ENCODE measurements at places on chromosomes 6 and 20.

GRCh38 chr6:46011188-46012085 is 4.2 kb downstream of the CLIC5 start:
- no peak for DNase-seq

DNA sequence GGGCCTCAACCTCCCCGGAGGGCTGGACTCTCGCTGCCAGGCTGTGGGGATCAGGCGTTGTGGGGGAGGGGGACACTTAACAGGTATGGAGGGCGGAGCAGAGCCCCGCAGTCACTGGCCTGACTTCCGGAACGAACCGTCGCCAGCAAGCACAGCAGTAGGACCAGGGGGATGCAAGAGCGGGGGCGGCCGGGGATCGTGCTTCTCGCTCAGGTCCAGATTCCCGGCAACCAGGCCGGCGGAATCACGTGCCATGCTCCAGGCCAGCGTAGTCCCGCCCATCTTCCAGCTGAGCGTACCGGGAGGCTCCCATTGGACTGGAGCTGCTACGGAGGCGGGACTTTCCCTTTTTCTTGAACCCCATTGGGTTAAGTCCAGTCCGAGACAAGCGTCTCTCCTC is 10.0 kb upstream of the POU5F1 start:
- DNase-seq, result no peak

DNA sequence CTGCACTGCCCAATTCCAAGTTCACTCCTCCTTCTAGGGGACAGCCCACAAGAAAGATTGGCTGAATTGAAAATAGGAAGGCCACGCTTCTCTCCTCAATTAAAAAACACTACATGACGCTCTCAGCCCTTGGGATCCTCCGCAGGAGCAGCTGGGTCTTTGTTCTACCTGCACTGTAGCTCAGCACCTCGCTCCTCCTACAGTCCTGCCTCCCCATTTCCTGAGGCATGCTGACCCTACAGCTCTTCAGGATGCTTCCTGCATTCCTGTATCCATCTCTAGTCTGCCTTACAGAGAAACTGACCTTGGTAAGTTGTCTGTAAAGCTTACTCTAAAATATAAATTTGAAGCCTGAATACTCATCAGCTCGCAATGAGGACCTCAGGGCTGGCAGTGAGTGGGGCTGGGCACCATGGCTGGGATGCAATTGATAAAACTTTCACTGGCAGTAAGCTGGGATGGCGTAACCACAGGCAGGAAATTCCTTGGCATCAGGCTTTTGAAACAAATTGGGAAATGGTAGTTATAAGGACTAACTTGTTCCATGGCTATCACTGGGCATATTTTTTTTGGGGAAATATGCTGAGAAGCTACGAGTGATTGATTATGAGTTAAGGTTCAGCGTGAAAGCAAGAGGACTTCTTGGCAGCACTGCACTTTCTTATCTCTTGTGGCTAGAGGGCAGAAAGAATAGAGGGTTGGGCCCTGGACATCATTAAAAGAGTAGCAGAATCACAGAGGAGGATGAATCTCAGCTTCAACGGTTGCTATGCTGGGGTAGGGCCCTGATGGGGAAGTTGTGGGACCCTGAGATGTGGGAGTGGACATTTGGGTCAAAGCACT is 11.7 kb upstream of the SIRPB1 start:
- no peak for DNase-seq

DNA sequence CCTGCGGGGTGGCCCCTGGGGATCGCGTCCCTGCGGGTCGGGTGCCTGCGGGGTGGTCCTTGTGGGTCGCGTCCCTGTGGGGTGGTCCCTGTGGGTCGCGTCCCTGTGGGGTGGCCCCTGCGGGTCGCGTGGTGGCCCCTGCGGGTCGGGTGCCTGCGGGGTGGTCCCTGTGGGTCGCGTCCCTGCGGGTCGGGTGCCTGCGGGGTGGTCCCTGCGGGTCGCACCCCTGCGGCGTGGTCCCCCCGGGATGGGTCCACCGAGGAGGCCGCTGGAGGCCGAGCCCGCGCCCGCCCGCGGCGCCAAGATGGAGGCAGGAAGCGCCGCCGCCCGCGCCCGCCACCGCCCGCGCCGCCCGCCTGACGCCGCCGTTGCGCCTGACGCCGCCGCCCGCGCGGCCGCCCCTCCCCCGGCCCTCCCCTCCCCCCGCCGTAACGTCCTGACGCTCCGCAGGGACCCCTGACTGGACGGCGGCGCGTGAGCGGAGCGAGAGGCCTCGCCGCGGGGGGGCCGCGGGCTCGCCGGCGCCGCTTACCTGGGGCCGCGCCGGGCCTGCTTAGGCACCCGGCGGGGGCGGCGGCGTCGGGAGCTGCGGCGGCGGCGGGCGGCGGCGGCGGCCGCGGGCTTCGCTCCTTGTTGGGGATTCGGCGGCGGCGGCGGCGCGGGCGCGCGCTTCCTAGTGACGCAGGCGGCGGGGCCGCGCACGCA is at the start of gene GMEB2:
TSS of gene GMEB2 (minus strand) at position 678 of the 705 bp plus-strand sequence. CDS start 7,704 bp downstream, outside the sequence.
- peak; percentile 24 for DNase-seq
